Psoas muscle (tissue), 8 donors: ENCODE measurements at places on chromosomes 7 and 10.
A peak's percentile ranks its signal among the peaks of the same experiment; 100 is the strongest.

DNA sequence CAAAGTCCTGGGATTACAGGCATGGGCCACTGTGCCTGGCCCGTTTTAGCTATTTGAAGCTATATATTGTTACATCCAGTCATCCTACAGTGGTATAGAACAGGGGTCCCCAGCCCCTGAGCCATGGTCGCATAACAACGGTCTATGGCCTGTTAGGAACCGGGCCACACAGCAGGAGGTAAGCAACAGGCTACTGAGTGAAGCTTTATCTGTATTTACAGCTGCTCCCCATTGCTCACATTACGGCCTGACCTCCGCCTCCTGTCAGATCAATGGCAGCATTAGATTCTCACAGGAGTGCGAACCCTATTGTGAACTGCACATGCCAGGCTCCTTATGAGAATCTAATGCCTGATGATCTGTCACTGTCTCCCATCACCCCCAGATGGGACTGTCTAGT is 26.3 kb upstream of the TSPAN33 start:
- no peak for DNase-seq

DNA sequence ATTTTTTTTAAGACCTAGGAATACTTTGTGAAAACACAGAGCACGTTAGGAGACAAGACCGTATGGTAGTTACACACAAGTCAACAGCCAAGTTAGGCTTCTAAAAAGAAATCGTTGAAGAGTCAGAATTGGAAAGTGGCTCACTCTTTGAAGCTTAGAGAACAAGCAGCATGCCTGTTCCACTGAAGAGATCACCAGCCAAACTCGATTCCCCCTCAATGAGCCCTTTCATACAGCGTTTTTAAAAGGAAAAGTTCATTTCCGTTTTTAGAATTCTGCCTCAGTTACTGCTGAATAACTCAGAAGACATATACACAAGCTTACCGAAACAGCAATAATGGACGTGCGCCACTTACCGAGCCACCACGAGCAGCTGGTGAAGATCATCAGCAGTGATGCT is 41.0 kb downstream of the MCMBP start:
- DNase-seq: no peak

DNA sequence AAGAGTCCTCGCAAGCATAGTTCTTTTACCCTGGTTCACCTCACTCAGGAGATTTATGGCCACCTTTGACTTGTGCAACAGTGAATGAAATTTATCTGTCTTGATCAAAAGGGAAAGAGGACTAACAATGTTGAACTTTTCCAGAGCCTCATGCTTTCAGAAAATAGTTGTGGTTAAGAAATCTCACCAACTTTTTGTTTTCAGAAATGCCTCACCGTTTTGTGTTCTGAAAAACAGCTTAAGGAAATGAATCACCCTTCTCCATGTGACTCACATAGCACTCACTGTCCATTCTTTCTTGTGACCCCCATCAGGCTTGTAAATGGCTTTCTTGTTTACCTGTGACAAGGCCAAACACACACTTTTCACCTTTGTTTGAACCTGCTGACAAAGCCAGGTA is 148.6 kb upstream of the FAM3C start:
- no peak for DNase-seq

DNA sequence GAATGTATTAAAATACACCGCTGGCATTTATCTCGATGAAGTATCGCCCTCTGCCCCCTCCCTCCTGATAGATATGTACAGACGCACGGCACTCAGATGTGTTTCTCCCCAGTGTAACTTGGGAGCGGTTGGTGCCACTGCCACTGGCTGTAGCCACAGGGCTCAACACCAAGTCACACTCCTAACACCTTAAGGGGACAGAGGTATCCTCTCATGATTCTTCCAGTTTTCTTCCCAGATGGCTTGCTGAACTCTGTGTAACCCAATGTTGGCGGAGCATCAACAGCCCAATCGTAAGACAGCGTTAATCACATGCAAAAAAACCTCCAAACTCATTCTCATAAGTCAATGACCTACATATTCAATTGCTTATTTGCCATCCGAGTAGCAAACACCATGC is 35.5 kb downstream of the CTBP2 start:
- DNase-seq: peak; percentile 71

DNA sequence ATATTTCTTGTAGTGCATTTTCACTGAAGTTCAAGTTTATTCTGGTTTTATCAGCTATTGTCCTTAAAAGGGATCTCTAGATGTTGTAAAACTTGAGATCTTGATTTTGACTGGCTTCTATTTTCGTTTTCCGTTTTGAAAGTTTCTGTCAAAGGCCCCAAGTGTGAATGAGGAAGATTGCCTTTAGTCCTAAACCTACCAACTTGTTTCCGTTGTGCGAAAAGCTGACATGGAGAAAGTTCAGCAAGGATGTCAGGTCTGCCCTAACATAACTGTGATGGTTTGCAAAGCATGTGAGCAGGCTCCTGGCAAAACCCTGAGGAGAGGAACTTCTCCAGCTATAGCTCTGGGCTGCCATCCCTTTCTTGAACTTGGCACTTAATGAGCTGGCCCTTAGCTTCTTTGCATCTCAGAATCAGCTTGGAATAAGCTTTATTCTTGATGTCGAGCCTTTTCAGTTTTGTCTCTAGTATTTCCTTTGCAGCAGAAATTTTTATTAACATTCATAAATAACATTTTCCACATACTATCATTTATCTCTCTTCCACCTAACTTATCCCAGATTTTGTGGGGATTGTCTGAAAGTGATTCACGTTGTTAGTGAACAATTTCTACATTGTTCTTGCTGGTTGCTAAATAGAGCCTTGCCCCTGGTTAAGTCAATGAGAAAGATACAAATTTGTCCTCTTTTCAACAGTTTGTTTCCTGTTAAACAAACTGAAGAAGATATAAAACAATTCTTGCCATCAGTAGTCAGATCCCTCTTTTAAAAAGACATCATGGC is 559.4 kb downstream of the SUGCT start:
- no peak for DNase-seq

DNA sequence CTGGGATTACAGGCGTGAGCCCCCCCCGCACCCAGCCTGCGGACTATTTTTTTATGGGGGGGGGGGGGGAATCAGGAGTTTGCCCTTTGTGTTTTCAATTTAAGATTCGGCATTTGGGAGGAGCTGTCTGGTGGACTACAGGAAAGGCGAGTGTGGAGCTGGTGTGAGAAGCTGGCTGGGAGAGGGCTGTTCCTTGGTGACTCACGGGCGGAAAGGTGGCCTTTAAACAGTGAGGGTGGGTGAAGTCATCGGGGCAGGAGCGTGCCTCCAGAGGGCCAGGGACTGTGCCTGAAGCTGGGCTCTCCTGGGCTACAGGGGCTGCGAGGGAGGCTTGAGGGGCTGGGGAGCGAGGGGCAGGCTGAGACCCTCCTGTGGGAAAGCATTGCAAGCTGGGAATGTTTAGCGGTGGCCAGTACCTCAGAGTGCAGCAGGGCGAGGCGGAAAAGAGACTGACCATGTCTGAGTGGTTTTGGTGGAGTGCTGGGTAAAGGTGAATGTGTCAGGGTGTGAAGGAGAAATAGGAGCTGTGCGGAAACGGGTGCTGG is 39.7 kb upstream of the ZNF32 start:
- DNase-seq: no peak

GRCh38 chr10:62626817-62627216 is 177.7 kb upstream of the ADO start:
- DNase-seq: no peak

DNA sequence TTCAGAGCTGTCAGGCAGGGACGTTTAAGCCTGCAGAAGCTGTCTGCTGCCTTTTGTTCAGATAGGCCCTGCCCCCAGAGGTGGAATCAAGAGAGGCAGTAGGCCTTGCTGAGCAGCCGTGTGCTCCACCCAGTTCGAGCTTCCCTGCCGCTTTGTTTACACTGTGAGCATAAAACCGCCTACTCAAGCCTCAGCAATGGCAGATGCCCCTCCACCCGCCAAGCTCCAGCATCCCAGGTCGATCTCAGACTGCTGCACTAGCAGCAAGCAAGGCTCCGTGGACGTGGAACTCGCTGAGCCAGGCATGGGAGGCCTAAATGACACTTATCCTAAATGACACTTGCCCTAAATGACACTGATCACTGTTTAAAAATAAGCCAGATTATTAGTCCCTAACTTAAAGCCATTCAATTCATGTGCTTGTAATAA is 6.8 kb upstream of the ASB15 start:
- DNase-seq: no peak

DNA sequence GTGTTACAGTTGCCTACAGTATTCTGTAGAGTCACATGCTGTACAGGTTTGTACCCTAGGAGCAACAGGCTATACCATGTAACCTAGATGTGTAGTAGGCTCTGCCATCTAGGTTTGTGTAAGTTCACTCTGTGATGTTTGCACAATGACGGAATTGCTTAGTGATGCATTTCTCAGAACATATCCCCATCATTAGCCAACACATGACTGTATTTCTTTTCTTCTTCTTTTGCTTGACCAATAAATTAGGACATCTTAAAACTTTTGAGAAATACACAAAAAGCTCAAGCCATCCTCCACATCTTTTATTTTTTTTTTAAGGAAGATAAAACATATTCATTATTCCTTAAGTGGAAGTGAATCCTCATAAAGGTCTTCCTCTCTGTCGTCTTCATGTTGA is 5.4 kb upstream of the PFKFB3 start:
- no peak for DNase-seq

GRCh38 chr7:100559127-100559526 is 14.6 kb downstream of the SAP25 start:
- DNase-seq: no peak

DNA sequence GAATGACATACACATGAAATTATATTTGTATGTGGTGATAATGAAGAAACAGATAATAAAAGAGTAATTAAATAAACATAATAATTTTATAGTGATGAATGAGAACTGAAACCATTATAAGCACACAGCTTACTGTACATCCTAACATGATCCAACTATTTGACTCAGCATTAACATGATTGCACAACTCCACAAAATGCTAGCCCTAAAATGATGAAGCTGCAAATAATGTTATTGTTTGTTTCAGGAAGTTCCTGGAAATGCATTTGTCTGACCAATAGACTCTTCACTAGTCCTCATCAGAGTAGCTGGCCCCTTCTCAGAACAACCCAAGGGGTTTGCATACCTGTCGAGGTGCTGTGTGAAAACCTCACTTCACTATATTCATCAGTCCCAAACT is 115.5 kb downstream of the RTKN2 start:
- DNase-seq: no peak

GRCh38 chr7:82559193-82559805 is 115.7 kb upstream of the CACNA2D1 start:
- DNase-seq: no peak

GRCh38 chr10:14244147-14244546 is 86.6 kb downstream of the FRMD4A start:
- no peak for DNase-seq

GRCh38 chr7:151630851-151631569 is 111.3 kb upstream of the RHEB start:
- no peak for DNase-seq

DNA sequence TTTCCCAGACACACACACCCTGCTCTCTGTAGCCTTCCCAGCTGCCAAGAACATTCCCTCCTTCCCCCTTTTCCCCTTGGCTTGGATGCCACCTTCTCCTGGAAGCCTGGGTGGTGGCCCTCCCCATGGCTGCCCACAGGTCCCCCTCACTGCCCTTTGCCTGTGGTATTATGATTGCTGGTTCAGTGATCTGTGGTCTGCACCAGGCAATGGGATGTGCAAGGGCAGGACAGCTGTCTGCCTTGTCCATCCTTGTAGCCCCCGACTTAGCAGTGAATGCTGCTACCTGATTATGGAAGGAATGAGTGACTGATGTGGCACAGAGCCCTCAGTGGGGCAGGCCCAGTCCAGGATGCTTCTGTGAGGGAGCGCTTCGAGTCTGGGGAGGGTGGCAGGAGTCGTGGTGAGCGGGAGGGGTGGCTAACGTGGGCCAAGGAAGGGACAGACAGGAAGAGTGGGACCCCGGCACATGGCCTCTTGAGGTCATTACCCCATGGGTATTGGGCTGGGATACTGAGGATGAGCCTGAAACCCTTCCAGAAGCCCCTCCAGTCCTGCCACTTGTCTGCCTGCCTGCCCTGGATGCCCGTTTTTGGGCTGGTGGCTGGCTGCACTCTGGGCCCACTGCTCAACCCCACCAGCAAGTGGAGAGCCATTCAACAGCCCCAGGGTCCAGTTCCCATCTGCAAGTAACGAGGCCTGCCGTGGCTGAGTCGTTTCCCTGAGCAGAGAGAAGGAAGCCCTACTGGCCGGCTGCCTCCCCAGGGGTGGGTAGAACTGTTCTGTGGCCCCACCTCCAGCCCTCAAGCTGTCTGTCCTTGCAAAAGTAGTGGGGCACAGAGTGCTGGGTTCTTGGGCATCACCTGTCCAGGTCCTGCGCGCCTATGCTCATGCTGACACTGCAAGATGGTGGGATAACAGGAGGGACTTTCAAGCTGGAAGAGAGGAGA is 8.8 kb downstream of the CHST3 start:
- no peak for DNase-seq

DNA sequence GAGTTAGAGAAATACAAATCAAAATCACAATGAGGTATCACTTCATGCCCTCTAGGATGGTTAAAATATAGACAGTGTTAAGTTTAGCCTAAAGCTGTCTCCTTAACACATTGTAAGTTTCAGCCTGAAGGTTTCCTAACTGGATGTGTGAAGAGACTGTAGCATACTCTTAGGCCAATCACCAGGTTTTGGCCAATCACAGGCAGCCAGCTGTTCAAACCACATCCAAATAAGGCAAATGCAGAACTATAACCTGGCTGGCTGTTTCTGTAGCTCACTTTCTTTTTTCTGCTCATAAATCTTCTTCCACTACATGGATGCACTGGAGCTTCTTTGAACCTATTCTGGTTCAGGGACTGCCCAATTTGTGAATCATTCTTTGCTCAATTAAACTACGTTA is 19.7 kb downstream of the ESYT2 start:
- DNase-seq: no peak

- DNase-seq: no peak
These were observed 57.1 kb downstream of the NXPH1 start for GRCh38 chr7:8490391-8491045.

GRCh38 chr7:90596671-90597562 is 796 bp downstream of the CDK14 start:
- DNase-seq: no peak

DNA sequence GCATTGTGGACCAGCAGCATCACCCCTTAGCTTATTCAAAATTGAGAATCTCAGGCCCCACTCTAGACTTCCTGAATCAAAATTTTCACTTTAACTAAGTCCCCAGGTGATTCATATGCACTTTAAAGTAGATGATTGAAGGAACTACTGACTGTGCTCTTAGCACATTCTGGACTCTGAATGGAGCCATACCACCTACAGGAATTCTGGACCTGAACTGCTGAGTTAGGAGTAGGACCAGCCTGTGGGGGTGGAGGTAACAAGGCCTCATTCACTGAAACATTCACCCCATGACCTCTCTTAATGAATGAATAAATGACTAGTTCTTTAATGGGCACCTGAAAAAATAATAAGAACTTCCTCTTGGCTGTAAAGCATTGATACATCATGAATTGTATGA is 7.3 kb downstream of the PDK4 start:
- no peak for DNase-seq

DNA sequence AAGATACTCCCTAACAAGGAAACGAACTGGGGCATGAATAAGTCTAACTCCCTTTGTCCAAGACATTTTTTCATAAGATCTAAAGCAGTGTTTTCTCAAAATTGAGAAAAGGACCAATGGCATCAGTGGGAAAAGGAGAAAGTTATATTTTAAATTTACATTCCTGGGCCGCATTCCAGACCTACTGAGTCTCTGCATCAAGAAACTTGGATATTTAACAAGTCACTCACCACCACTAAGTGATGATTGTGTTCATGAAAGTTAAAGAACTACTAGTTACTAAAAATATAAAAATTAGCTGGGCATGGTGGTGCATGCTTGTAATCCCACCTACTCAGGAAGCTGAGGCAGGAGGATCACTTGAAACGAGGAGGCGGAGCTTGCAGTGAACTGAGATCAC is 149.6 kb upstream of the MEOX2 start:
- no peak for DNase-seq

GRCh38 chr10:75367021-75367487 is 34.5 kb downstream of the ZNF503 start:
- DNase-seq: no peak
